Lung (tissue), 17 donors: ENCODE measurements at places on chromosomes 1 and 21.
A peak's percentile ranks its signal among the peaks of the same experiment; 100 is the strongest.

- no peak for DNase-seq
Observed at GRCh38 chr1:207670192-207670591, 25.3 kb downstream of the CR1L start.

GRCh38 chr1:5637171-5637570, 355.1 kb downstream of the NPHP4 start:
- DNase-seq: no peak

- DNase-seq: no peak
Observed at GRCh38 chr21:44429894-44430293, 25.4 kb upstream of the LRRC3 start.

GRCh38 chr1:48228156-48228555, 5.6 kb downstream of the SLC5A9 start:
- DNase-seq: no peak

- DNase-seq: no peak
Observed at GRCh38 chr1:196376630-196377328, 231.5 kb downstream of the KCNT2 start.

DNA sequence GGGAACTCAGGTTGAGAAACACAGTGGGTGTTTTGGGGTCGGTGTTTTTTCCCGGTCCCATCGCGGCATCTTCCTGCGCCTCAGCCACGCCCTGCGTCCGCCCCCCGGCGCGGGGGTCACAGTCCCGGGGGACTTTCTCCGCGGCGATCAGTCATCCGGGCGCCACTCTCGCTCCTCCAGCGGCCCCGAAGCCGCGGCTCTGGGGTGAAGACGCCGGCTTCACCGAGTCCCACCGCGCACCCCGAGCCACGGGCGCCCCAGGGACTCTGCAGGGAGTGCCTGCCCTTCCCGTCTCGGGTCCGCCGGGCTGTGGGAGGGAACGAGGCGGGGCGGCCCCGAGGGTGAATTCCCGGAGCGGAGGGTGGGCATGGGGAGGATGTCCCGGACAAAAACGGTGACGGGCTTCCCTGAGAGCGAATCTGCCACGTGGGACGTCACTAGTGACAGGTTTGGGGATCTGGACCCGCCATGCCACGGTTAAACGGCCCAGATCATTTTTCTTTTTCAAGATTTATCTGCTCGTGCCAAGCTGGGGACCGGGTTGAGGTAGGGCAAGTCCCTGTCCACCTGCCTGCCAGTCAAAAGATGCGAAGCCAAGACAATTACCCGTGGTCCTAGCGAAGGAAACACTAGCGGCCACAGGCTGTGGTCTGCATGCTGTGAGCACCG, 717 bp upstream of the BATF3 start:
- DNase-seq: peak; percentile 14

DNA sequence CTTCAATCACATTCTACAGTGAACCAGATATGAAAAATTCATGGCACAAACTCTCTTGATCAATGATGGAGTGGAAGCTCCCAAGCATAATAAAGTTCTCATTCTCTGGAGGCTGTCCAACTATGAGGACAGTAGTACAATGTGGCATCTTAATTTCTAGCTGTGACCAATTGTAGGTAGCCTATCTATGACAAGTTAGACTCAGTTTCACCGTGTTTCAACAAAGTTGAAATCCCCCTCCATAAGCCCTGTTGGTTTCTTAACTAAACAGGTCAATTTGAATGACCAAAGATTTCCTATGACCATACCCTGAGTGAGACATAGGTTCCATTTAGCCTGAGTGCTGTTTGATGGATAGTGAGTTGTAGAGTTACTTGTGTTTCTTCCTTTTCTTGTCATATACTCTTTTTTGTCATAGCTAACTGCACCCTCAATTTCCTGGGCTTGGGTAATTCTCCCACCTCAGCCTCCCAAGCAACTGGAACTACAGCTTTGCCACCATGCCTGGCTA, 11.8 kb downstream of the PATJ start:
- DNase-seq: no peak

DNA sequence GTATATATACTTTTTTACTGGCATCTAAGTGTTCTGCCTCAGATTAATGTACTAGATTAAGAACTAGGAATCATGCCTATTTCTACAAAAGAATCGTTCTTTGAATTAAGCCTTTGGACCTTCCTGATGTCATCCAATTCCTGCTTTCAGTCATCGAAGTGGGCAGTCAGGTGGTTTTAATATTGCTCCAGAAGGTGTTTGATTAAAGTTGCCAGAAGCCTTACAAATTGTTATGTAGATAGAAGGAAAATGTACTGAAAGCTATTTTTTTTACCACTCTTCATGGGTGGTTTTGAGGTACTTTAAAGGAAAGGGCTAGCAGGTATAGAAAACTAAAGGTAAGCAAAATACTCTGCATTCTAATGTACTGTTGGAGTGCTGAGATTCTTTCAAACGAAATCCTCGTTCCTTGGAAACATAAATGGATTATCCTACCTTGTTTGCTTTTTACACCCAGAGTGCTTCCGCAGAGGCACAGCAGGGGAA, 716 bp downstream of the CTBS start:
- no peak for DNase-seq

DNA sequence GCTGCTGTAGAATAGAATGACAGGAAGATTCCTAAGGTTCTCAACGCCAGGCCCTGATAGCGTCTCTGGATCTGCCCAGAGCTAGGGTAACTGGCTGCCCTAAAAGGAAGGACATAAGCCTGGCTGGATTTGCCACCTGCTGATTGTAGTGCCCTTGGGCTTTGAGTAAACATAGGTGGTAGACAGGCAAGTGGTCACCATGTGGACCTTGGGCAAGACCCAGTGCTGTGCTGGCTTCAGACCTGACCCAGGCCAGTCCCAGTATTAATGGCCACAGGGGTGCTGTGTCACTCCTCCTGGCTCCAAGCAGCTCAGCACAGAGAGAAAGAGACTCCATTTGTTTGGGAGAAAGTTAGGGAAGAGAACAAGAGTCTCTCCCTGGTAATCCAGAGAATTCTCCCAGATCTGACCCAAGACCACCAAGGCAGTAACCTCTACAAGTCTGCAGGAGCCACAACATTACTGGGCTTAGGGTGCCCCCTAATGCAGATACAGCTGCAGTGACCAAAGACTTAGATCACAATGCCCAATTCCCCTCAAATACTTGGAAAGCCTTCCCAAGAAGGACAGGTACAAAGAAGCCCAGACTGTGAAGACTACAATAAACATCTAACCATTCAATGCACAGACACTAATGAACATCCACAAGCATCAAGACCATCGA, 44.5 kb downstream of the PHTF1 start:
- DNase-seq: no peak
